ENCODE measurements at places on chromosomes 3 and 15.

DNA sequence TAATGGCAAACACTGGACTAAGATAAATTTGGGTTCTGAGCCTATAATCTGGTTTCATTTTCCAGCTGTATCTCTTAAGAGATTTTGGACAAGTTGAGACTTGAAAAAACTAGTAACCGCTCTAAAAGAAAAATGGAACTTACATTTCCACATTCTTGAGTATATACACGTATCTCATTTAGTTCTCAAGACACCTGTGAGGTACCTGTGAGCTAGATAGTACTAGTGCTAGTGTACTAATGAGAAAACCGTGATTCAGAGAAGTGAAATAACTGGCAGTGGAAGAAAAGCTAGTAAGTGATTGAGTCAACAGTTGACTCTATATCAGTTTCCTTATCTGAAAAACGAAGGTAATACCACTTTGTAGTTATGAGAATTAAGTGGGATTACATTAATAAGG, 62.2 kb upstream of the PAQR5 start:
- no peak for DNase-seq

GRCh38 chr3:99505646-99506269, 132.6 kb upstream of the COL8A1 start:
- no peak for DNase-seq

- DNase-seq = no peak
Observed at GRCh38 chr15:58163985-58164384, 25.8 kb downstream of the AQP9 start.

DNA sequence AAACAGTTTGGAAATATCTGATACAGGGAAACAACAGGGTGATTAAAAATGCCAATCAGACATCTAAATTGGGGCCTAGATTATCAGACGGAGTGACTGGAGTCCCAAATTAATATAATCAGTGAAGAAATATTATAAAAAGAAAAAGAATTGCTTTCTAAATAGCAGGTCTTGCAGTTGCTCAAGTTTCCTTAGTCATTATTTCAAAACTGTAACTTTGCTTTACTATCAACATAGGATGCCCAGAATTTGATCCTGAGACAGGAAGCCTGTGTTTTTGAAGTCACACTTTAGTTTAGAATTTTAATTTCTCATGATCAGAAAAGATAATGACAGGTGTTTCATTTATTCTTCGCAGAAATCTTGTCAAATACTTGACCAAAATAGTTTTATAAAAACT, 105.9 kb downstream of the IL1RAP start:
- DNase-seq = no peak

Data from tibial nerve (tissue), 4 donors.